Right lobe of liver (tissue), 6 donors: ENCODE measurements at places on chromosomes 1 and 21.
A peak's percentile ranks its signal among the peaks of the same experiment; 100 is the strongest.

GRCh38 chr1:55474168-55474786 lies 259.1 kb upstream of the USP24 start:
- DNase-seq, result no peak

- DNase-seq, result no peak
These were observed 47.4 kb downstream of the OLIG1 start for GRCh38 chr21:33117101-33117888.

- DNase-seq, result no peak
These were observed 4.6 kb upstream of the ATP13A2 start for GRCh38 chr1:17016317-17016661.

DNA sequence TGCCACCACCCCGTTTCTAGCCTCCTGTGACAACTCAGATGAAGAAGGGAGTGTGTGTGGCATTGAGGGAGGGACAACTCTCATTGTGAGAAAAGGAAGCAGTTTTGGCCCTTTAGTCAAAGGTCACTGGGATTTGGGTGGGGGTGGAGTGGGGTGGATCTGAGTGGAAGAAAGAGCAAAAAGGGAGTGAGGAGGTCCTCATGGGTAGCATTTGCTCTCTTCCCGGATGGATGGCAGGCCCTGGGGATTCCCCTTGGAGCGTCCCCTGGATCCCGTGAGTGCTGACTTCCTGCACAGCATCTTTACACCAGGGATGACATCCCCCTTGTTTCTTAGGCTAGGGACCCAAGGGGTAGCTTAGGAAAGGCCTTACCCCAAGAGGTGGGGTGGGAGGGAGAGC lies 460 bp downstream of the SERPINC1 start:
- DNase-seq, result no peak

- DNase-seq, result no peak
These were observed 568.8 kb upstream of the ZRANB2 start for GRCh38 chr1:71649608-71650007.

DNA sequence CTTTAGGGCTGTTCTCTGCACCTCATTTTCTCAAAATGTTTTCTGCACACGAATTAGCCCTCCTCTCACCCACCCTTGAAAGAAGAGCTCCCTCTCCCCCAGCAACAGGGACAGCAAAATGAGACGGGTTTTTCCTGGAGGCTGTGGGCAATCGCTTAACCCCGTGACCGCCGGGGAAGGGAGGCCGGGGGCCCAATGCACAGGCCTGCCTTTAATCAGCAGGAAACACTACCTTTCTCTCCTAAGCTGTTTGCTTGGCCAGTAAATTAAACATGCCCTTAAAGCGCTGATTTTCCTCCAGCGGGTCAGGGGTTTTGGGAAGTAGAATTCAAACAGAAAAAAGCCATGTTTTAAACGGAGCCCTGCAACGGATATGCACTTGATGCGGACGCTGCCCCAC lies 114.4 kb downstream of the PRDM16 start:
- no peak for DNase-seq

- no peak for DNase-seq
These were observed 1.2 kb downstream of the NTPCR start for GRCh38 chr1:232951605-232952004.

GRCh38 chr21:41377715-41378114 lies 15.9 kb downstream of the MX2 start:
- no peak for DNase-seq

GRCh38 chr1:204358605-204359004 lies 1.1 kb downstream of the PLEKHA6 start:
- DNase-seq, result no peak

- no peak for DNase-seq
These were observed 1.9 kb upstream of the HIVEP3 start for GRCh38 chr1:41920658-41921057.

GRCh38 chr1:94061513-94062443 lies 59.2 kb downstream of the ABCA4 start:
- DNase-seq, result peak; percentile 68

DNA sequence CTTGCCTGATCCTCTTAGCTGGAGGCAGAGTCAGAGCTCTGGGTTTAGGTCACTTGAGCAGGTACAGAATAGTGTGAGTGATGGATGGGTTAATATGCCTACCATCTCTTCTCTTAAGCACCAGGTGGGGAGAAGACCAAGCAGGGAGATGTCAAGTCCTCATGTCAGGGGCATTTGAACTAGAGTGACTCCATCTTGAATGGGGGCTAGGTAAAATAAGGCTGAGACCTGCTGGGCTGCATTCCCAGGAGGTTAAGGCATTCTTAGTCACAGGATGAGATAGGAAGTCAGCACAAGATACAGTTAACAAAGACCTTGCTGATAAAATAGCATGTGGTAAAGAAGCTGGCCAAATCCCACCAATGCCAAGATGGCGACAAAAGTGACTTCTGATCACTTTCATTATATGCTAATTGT lies 77.4 kb upstream of the BTG3 start:
- DNase-seq, result no peak

DNA sequence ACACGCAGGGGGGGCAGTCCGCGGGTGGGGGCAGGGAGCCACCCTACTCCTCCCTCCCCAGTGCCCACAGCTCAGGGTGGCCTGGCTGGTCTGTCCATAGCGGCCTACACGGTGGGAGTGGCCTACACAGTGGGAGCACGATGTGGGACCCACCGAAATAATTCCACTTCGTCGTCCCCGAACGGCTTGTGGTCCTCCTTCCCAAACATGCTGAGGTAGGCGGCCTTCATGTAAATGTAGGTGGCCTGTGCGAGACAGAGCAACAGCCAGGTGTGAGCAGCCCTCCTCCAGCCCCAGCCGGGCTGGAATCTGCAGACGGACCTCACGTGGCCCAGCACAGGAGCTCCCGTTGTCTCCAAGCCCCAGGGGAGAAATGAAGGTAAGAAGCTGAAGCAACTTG lies 34.4 kb downstream of the TTC39A start:
- no peak for DNase-seq

- DNase-seq, result no peak
These were observed 126.3 kb upstream of the TMPRSS2 start for GRCh38 chr21:41634211-41634694.

GRCh38 chr1:1179346-1179982 lies 5.8 kb downstream of the TTLL10 start:
- DNase-seq, result no peak

GRCh38 chr1:185200889-185201288 lies 43.9 kb downstream of the SWT1 start:
- no peak for DNase-seq

GRCh38 chr1:37901191-37901892 lies 42.0 kb upstream of the MTF1 start:
- DNase-seq, result no peak

DNA sequence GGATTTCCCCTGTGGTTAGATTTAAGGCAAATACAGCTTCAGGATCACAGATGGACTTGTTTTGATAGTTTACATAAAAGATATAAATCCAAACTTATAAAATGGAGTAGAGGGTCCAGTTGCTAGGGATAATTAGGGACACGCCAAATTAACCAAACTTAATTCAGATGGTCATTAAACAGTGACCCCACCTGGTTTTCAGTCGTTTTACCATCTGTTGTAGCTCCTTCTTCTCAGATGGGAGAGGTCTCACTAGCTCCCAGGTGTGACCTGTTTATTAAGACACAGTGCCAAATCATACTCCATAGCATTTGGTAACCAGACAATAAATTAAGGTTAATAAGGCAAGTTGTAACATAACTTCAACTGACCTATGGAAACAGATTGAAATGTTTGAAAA lies 8.1 kb upstream of the GADD45A start:
- DNase-seq, result no peak

- DNase-seq, result no peak
These were observed 197.4 kb upstream of the GALNT2 start for GRCh38 chr1:229869687-229870086.

DNA sequence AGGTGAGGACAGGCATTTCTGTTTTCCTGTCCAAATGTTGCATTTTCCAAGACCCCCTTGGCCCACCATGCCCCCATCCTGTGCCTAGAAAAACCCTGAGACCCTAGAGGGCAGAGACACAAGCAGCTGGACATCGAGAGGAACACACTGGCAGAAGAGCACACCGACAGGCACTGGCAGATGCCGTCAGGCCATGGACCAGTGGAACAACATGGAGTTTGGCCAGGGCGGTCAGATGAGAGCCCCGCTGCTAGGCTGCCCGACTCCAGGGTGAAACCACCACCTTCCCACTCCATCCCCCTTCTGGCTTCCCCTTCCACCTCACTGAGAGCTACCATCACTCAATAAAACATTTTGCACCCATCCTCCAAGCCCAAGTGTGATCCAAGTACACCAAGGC lies 438.4 kb downstream of the SIPA1L2 start:
- DNase-seq, result no peak

DNA sequence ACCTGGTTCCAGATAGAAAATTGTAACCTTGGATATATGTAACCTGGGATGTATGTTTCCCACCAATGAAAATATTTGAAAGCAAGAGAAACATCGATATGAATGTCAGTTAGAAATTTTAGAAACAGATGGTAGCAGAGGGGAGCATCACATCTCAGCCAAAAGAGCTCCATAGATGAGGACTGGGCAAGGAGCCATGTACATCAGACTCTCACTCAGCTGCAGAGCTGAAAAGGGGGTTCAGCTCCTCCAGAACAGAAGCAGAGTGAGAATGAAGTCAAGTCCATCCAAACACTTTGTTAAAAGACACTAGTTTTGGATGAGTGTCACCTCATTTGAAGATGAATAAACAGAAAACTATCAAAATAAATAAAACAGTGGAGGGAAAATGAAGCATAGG lies 202.4 kb downstream of the HMCN1 start:
- no peak for DNase-seq

GRCh38 chr1:199510314-199510713 lies 517.2 kb upstream of the NR5A2 start:
- no peak for DNase-seq

DNA sequence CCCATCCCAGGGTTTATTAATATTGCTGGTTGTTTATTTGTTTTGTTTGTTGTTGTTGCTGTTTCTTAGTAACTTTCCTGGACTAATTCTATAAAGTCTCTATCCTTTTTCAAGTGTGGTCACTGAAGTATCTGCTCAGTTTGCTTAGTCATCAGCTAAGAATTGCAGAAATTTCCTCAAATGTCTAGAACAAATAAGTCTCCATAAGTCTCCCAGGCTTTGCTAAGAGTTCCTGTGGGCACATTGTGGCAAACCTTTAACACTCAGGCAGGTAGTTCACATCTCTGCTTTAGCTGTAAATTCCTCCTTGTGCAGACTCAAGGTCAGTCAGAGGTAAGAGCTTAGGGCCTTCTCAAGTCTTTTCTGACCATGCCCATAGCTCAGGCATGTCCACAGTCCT lies 38.9 kb upstream of the C1orf185 start:
- DNase-seq, result no peak

DNA sequence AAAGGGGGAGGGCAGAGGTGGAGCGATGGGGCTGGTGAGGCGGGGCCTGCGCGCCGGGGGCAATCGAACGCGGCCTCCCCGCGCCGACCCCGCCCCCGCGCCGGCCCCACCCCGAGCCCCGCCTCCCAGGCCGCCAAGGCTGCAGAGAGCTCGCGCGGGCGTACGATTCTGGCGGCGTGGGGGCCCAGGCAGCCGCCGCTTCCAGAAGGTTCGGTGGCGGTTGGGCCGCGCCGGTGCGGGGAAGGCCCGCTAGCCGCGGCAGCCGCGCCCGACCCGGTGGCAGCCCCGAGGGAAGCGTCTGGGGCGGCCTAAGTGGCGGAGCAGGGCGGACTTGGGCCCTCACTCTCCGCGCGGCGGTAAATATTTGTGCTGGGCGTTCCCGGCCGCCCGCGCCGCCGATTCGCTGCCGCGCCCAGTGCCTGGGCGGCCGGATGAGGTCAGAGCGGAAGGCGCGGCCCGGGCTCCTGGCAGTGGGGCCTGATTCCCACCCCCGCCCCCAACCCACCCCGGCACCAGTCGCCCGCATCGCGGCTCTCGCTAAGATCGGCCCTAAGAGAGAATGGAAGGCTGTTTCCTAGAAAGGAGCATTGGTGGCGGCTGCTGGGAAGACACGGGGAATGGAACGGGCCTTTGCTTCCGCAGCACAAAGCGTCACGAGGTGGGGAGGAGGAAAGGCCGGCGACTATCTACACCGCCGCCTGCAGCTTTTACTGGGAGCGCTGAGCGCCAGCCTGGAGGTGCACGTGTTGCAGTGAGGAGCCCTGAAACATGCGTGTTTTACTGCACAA lies at the start of gene ACOT7:
TSS of gene ACOT7 (minus strand) at position 368 of the 788 bp plus-strand sequence. CDS start 368 bp downstream, outside the sequence.
- peak; percentile 90 for DNase-seq

GRCh38 chr1:183105449-183105848 lies 80.6 kb upstream of the LAMC2 start:
- no peak for DNase-seq

GRCh38 chr1:110011527-110012041 lies 22.8 kb upstream of the STRIP1 start:
- DNase-seq, result no peak

DNA sequence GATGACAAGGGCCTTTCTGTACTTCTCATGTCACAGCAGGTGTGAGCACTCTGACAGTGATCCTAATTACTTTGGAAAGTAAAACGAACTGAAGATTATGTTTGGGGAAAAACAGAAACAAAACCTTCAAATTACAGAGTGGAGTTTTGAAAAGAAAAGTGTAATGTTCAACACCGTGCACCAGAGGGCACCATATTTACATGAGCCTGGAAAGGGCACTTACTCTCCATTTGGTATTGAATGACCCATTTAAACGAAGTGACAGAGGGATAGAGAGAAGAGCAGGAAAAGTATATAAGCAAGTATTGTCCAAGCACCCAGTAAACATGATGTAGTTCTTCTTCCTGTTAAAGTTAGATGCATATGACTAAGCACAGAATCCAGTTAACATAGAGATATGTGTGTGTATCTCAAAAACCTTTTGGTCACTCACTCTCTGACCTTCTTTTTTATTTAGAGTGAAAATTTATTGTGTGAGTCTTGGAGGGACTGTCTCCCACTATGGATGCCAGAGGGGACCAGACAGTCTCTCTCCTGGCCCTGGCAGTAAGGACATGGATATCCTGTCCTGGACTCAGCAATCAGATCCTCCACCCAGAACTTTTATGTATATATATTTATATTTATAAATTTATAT lies 3.8 kb upstream of the RGSL1 start:
- no peak for DNase-seq

GRCh38 chr1:24047110-24047477 lies 64.8 kb downstream of the MYOM3 start:
- no peak for DNase-seq
